ENCODE measurements at places on chromosomes 7 and 10.
A peak's percentile ranks its signal among the peaks of the same experiment; 100 is the strongest.

DNA sequence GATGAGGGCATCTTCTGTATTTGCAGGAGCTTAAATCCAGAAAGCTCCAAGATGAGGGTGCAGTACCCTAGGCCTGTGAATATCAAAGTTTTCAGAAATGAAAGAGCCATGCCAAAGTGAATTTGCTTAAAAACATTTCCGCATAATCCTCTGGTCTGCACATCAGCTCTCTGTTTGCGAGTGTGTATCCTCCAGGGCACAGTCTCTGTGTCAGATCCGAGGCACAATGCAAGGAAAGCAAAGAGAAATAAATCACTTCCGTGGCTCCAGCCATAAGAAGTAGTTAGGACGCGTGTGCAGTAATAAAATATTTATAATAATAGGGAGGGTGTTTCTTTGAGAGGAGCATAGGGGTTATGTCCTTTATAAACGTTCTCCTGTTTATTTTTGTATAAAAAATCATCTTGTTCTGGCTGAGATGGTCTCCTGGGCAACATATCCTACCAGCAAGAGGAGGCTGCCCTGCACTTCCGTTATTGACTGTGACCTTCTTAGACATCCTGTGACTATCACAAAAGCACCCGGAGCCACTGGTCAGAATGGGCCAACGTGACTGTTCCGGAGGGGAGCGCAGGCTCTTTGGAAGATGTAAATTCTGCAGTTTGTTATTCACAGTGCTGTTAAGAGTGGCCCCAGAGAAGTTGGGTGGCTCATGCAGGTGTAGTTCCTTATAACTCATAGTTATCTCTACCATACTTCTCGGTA is 667.6 kb upstream of the FOXK1 start:
- DNase-seq: no peak

GRCh38 chr10:131282961-131283360 is 28.6 kb downstream of the TCERG1L start:
- no peak for DNase-seq

DNA sequence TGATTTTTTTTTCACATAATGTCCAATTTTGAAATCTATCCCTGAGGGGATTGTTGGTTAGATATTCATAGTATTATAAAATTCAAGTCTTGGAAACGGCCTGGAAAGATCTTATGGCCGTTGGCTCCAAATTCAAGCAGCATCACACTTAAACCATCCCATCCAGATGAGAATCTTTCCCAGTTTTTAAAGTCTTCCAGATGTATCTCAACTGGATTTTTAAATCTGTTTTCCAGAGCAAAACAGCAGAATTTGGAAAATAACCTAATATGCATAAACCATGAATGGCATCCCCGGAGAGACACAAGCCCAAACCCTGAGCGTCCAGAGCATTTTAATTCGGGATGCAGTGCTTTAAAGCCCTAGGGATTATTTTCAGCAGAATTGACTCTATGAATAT is 208.2 kb upstream of the PRKCQ start:
- DNase-seq: no peak

DNA sequence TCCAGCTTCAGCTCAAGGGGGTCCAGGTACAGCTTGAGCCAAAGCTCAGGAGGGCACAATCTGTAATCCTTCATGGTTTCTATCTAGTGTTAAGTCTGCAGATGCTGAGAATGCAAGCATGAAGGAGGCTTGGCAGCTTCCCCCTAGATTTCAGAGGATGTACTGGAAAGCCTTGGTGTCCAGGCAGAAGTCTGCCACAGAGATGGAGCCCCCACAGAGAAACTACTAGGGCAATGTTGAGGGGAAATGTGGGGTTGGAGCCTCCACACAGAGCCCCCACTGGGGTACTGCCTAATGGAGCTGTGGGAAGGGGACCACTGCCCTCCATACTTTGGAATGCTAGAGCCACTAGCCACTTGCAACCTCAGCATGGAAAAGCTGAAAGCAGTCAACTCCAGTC is 11.4 kb downstream of the ZNF25 start:
- no peak for DNase-seq

GRCh38 chr7:39607865-39608264 is 15.5 kb upstream of the RALA start:
- DNase-seq: no peak

- peak; percentile 36 for DNase-seq
Observed at GRCh38 chr10:125084191-125084613, 76.2 kb downstream of the CTBP2 start.

DNA sequence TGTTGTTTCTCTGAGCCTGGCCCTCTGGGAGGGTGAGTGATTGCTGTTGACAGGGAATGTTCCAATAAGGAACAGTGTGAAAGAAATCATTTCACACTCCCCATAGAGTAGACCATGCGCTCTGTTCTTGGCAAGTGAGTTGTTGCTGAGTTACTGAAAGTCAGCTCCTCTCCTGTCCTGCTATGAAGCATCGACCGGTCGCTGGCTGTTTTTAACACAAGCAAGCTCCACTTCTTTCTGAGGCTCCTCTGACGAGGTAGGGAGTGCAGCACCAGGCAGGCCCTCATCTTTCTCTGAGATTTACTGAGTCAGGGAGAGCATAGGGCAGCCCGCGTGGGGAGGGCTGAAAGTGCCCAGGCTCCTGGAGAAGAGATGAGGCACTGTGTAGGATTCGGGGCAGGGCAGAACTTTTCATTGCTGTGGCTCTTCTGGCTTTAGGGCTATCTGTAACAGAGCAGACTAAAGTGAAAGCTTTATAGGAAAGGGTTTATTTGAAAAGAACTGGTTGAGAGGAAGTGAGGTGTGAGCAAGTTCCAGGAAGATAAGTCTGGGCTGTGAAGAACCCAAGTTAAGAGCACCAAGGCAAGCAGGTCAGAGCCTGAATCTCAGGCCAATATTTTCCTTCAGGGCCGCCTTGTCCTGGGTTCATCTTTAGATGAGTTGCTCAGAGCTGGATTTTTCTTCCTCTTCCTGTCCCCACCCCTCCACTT is 332.2 kb downstream of the CCSER2 start:
- no peak for DNase-seq

GRCh38 chr10:122665946-122666345 is 33.7 kb downstream of the C10orf120 start:
- peak; percentile 24 for DNase-seq

- DNase-seq: no peak
Observed at GRCh38 chr7:78437118-78437517, 638.5 kb downstream of the PHTF2 start.

DNA sequence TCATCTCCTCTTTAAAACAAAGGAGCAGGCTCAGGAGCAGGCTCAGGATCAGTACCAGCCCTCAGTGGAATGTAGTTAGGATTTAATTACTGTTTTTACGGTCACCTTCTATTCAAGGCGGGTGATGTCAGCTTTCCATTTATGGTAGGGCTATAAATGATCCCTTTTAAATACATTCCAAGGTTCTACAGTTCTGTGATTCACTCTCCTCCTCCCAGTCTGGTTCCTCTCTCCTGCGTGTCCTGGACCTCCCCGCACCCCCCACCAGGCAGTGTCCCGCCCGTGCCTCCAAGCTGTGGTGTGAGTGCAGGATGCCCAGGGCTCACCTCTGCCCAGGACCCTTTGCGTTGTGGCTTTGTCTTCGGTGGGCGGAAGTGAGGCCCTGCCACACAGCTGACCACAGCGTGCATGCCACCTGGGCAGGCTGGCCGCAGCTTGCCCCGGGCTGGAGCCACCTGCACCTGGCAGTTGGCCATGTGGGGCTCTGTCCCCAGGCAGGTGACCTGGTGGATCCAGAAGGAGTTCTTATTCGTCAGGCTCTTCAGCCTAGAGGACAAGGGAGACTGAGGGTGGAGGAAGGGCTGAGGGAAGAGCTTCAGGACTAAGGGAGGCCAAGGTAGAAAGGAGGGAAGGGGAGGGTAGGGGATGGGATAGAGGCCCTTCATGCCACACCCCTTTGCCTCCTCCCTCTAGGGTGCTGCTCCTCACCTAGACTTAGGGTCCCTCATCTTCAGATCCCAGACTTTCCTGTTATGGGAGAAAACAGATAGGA is 9.1 kb downstream of the LOXL4 start:
- no peak for DNase-seq

DNA sequence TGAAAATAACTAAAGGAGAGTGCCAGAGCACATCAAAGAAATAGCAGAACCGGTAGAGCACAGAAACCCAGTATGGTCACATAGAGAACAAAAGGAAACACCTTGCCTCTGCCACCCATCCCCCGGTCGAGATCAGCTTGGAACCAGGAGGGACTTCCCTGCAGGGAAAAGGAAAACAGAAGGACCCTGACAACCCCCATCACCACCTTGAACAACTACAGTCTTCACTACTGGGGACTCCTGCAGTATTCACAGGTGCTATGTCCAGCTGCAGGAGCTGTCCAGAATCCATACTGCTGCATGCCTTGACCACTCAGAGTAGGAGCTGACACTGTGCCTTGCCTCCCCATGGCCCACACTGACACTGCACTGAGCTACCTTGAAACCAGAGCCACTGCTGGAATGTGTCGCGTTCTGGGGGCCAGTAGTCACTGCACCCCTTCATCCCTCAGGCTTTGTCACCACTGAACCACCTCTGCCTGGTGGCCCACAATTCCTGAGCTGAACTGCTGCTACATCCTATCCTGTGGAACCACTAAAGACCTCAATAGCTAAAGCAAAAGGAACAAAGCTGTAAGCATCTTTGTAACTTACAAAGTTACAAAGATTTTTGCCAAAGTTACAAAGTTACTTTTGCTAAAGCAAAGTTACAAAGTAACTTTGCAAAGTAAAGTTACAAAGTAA is 66.8 kb downstream of the TRIL start:
- DNase-seq: no peak

DNA sequence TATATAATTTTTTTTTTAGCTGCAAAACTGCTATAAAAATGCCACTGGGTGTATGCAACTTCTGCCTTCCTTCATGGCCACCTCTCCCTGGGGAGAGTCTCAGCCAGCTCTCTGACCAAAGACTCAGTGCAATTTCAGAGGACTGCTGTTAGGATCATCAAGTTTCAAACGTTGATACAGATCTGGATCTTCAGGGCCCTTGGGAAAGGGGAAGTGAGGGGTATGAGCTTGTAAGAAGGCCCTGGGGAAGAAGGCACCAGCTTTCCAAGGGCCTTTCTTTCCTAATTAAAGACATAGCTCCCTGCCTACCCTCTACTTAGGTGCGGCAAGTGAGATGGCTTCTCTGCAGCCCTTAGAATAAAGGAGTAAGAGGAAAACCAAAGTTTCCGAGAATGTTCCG is 130.4 kb downstream of the CUL2 start:
- DNase-seq: no peak

DNA sequence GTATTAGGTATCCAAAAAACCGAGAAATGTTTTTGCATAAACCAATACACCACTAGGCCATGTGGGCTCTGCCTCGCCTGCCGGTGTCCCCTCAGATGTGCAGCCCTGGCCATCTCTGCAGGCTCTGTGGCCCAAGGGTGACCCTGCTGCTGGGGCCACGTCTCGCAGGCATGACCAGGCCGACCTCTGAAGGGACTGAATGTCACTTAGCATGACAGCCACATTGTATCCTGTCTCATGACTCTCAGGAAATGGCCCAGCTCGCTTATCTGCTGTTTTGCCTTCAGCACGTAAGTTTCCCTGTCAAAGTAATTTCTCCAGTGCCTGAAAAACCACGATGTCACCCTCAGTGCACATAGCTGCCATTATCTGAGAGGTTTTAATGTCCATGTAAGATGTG is 49.5 kb upstream of the ZNF32 start:
- DNase-seq: no peak

DNA sequence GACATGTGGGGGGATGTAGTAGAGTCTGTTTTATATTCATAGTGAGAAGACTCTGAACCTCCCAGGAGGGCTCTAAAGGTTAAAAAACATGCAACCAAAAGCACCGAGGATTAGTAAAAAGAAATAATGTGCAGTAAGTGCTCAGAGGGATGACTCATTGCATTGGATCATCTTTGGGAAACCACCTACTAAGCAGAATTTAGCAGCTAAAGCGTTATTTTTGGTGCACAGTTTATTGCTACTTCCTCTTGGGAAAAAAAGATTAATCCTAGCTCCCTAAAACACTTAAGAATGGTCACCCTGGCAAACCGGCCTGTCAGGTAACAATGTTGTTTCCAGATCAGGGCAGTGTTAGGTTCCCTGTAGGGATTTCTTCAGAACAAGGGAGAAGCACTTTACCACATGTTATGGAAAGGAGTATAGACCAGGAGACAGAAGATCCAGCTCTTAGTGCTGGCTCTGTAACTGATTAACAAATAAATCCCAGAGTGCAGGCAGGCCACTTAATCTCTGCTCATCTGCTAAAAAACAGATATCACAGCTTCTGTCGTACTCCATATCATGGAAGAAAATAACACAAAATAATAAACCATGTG is 44.8 kb upstream of the FAM133B start:
- no peak for DNase-seq

DNA sequence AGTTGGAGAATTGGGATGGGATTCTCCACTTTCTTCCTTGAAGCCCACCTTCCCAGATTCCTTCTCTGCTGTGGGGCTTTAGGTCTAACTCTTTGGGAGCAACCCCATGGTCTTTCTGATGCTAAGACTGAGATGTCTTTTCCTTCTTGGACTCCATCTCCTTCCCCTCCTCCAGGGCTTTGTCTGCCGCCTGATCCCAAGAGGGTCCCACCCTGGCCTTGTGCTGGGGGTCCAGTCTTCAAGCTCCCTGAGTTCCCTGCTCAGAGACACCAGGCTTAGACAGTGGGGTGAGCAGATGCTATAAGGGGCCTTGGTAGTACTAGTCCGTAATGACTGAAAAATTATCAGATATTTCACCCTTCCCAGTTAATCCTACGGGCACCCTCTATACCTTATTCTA is 150.5 kb downstream of the PTPN20 start:
- no peak for DNase-seq

DNA sequence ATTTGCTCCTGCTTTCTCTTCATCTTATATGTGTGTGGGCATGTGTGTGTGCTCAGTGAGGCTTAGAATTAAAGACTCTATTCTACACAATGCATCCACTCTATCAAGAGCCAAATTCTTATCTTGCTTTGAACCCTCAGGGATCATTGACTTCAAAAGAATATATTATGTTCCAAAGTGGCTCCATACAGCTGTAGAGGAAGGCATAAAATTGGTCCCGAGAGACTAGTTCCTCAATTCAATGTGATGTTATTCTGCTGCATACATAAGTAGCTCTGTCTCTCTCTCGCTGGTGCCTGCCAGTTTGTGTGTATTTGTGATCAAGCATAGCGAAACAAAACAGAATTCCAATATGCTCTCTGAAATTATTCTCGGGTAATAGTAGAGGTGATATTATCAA is 997.9 kb upstream of the POT1 start:
- DNase-seq: no peak

DNA sequence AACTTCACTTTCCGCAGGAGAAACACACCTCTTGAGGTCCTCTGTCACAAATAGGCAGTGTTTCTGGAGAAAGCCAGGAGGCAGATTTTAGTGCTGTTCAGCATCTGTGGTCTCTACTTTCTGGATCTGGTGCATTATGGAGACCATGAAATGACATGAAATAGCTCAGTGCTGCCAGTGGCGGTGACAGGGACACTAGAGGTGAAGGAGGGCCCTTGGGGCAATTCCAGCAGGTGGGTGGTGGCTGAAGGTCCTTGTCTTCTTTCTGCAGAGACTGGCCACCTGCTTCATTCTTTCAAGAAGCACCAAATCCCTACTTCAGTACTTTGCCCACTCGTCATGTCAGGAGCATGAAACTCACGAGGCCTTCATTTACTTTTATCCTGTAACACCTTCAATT is 135.7 kb downstream of the TCF7L2 start:
- no peak for DNase-seq

GRCh38 chr7:81725812-81726127 is 44.1 kb downstream of the HGF start:
- DNase-seq: no peak
